Stimulated activated CD8-positive, alpha-beta memory T cell treated with anti-CD3 and anti-CD28 coated beads, Interleukin-15, amount 100 ng/mL, for 24 hours (primary cell): ENCODE measurements at places on chromosomes 7 and 10.
A peak's percentile ranks its signal among the peaks of the same experiment; 100 is the strongest.

DNA sequence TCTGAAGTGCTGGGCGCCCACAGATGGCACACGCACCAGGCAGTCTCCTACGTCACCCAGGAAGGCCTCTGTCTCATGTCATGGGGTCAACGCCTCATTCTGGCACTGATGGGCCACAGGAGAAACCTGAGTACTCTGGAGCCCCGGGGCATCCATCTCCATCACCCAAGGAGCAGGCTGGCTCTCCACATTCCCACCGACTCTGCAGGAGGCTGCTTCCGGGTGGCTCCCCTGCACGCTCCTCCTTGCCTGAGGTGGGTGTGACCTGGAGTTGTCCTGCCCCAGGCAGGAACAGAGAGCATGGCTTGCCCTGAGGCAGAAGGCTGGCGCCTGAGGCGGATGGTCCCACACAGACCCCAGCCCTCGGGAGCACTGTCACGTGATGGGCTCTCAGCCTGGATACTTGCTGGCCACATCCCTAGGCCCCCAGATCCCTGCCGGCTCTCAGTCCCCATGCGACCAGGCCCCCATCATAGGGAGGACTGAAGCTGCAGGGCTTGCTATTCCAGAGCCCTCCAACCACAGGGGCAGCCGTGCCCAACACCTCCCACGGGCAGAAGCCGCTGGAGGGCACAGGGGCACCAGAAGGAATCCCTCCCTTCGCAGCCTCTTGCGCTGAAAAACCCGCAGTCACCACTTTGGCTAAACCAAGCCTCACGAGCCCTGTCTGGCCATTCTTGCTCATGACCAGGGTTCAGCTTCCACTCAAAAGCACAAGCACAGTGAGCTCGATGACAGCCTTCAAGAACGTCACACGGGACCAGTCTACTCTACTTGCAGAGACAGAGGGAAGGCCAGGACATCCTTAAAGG lies 80.7 kb downstream of the MAD1L1 start:
- DNase-seq = no peak

- no peak for DNase-seq
These were observed 104.7 kb upstream of the ARMC3 start for GRCh38 chr10:22823109-22823508.

- no peak for DNase-seq
These were observed 45.6 kb upstream of the FGL2 start for GRCh38 chr7:77245015-77245755.

GRCh38 chr7:133709036-133709880 lies 417.9 kb upstream of the LRGUK start:
- DNase-seq = no peak

GRCh38 chr10:3737864-3738263 lies 47.1 kb downstream of the KLF6 start:
- DNase-seq = no peak

DNA sequence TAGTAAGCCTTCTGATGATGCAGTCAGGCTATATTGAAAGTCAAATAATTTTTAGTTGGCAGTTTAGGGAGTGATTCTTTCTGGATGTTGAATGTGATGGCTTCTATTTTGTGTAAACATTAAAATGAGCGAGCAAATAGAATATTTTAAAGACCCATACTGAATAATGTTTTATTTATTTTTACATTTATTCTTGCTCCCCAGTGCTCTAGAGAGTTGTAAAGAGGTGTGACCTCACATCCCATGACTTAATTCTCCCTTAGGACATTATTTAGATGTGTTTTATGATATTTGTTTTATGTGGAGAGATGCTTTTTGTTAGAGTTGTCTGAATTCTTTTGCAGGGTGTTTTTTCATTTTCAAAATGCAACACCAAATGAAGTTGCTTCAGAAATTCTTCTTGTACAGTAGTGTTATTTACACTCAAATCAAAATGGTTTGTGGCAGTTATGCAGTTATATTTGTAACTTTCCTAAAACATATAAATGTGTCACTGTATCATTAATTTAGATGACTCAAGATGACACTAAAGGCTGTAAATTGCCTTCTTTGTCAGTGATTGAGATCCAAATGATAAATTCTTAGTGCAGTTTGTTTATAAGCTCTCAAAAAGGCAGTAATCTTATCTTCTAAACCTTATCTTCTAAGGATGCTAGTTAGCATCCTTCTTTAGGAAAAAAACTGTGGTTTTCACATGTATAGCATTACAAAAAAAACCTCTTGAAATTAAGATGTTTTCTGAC lies 12.4 kb downstream of the UMAD1 start:
- DNase-seq = no peak

DNA sequence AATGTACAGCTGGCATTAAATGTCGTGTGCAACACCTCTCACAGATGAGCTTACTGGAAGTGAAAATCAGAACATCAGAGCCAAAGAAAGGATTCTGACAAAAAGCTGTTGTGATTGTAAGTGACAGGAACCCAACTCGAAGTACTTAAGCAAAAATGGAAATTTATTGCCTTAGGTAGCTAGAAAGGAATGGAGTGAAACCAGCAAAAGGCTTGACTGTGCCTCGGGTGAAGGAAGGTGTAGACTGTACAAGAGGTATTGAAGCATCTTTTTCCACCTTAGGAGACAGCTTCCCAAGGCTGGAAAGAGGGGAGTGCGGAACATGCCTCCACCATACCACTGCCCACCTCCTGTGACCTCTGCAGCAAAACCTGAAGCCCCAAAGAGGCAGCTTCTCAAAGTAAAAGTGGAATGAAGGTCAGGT lies 27.3 kb upstream of the ITGB1 start:
- no peak for DNase-seq

GRCh38 chr10:72472306-72472705 lies 117.6 kb upstream of the DNAJB12 start:
- DNase-seq = no peak

- DNase-seq = no peak
These were observed 64.0 kb upstream of the CACUL1 start for GRCh38 chr10:118818621-118819221.

DNA sequence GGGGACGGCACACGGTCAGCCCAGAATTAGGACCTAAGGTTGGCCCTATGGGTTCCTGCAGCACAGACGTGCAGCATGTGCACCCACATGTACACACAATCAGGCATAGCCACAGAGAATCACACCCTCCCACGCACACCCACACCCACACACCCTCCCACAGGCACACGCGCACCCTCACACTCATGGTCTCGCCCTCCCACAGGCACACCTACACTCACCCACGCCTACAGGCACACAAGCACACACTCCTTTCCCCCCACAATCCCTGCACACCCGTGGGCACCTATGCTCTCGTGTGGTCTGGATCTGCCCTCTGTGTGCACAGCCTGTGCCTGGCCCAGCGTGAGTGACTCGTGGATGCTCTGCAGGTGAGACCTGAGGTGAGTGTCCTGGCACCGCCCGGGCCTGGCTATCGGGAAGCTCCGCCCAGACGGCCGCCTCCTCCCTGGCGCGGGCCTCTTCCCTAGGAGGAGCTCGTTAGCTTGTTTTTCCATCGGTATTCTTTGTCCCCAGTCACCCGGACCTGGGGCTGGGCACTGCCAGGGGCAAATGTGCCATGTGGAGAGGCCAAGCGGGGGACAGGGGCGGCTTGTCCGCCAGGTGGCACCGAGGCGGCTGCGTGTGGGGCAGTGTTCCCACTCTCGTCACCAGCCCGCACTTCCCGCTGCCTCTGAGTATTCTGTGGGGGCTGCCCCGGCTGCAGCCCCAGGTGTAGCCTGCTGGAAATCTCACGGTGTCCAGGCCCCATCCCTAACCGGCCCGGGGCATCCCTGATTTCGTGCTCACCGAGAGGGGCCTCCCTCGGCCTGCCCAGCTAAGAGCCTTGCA lies 110.2 kb upstream of the FAM20C start:
- DNase-seq = no peak

DNA sequence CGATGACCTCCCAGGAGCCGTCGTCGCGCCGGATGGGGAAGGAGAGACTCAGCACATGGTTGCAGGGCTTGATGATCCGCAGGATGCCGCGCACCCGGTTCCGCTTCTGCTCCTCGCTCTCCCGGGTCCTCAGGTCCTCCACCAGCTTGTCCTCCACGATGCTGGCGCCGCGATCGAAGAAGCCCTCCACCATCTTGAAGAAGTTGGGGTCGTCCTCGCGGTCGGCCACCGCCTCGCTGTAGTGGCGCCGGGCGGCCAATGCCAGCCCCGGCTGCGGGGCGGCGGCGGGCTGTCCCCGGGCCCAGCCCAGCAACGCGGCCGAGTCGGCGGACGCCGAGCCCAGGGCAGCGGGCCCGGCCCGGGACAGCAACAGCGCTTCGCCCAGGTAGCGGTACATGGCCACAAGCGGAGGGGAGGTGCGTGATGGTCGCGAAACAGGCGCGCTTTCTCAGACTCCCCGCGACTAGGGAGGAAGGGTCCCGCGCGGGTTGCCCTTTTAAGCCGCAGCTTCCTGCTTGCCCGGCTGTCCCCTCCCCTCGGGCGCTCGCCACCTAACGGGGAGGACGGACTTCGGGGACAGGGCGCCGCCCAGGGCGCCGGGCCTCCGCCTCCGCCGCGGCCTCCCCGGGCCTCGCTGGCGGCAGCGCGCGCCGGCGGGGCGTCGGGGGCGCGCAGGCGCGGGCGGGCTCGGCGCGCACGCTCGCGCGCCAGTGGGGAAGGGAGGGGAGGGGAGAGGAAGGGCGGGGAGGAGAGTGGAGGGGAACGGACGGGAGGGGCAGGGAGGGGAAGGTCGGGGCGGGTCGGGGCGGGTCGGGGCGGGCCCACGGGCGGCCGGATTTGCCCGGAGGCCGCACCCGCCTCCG lies at the start of the genes GLUD1 and SHLD2:
Gene GLUD1 (minus strand): TSS at position 471 of the 863 bp plus-strand sequence. CDS start 74 bp downstream, at position 397.
Gene SHLD2 (plus strand): TSS at position 834 of the 863 bp plus-strand sequence. CDS start 56,149 bp downstream, outside the sequence.
- peak; percentile 71 for DNase-seq

- no peak for DNase-seq
These were observed 191.1 kb upstream of the LRGUK start for GRCh38 chr7:133936074-133936473.

DNA sequence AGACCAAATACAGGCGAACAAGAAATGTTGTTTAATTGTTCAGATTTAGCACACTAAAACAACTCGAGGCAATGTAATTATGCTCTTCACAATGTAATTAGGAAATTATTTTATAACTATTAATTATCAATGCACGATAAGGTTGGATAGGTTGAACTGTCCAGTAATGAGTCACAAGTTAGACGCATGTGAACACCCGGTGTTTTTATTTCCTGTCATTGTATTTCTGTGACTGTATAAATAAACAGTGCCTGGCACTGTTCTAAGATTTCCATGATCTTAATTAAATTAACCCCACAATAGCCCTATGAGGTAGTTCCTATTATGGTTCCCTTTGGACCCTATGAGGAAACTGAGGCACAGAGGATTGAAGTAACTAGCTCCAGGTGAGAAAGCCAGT lies 26.2 kb downstream of the C10orf105 start:
- no peak for DNase-seq

- DNase-seq = no peak
These were observed 73.7 kb downstream of the GAD2 start for GRCh38 chr10:26290236-26290635.

GRCh38 chr7:17421941-17422340 lies 123.5 kb downstream of the AHR start:
- no peak for DNase-seq

DNA sequence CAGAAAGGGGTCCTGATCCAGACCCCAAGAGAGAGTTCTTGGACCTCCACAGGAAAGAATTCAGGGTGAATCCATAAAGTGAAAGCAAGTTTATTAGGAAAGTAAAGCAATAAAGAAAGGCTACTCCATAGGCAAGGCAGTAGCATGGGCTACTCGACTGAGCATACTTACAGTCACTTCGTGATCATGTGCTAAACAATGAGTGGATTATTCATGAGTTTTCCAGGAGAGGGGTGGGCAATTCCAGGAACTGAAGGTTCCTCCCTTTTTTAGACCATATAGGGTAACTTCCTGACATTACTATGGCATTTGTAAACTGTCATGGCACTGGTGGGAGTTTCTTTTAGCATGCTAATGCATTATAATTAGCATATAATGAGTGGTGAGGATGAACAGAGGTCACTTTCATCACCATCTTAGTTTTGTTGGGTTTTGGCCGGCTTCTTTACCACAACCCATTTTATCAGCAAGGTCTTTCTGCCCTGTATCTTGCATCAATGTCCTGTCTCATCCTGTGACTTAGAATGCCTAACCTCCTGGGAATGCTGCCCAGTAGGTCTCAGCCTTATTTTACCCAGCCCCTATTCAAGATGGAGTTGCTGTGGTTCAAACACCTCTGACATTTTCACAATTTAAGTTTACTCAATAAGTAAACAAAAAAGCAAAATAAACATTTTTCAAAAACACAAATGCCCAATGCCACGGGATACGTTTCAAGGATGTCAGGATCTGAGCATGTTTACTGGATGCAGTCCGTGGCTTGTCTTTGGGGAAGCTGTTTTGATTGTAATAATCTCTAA lies 37.0 kb downstream of the ALOX5 start:
- no peak for DNase-seq

GRCh38 chr10:15296701-15297100 lies 74.4 kb downstream of the FAM171A1 start:
- DNase-seq = no peak

DNA sequence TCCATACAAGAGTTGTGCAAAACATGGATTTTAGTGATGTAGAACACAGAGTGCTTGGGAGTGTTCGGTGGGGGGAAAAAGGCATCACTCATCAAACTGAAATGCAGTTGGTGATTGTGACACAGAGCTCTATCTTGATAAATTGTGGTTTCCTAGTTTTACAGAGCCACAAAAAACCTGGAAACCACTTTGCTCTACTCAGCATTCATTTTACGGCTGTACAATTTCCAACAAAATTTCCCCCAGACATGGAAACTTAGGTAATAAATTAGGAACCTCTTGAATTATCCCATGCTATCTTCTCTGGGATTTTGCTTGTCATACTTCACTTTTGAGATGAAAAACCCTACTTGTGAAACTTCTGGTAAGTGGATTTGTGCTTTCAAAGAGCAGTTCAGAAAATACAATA lies 614.9 kb upstream of the FZD8 start:
- no peak for DNase-seq

GRCh38 chr10:54854389-54854788 lies 53.4 kb upstream of the PCDH15 start:
- no peak for DNase-seq

GRCh38 chr7:97971120-97971989 lies 18.6 kb downstream of the OCM2 start:
- no peak for DNase-seq

GRCh38 chr10:60426425-60426824 lies 36.8 kb upstream of the ANK3 start:
- no peak for DNase-seq

- DNase-seq = no peak
These were observed 207.3 kb upstream of the ADO start for GRCh38 chr10:62597226-62597625.

- no peak for DNase-seq
These were observed 27.2 kb downstream of the CHST15 start for GRCh38 chr10:124066126-124066700.

- no peak for DNase-seq
These were observed 919 bp downstream of the SLC29A4 start for GRCh38 chr7:5283421-5284303.

DNA sequence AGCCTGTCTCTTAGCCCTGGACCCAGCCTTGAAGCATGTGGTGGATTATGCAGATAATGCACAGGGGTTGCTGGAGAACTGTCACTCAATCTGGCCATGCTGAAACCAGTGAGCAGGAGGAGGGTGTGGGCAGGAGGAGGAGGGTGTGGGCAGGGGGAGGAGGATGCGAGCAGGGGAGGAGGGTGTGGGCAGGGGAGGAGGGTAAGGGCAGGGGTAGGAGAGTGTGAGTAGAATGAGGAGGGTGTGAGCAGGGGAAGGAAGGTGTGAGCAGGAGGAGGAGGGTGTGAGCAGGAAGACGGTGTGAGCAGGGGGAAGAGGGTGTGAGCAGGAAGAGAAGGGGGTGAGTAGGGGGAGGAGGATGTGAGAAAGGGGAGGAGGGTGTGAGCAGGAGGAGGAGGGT lies 18.8 kb downstream of the CAMK2B start:
- no peak for DNase-seq

GRCh38 chr7:24370541-24370940 lies 86.6 kb downstream of the NPY start:
- no peak for DNase-seq
